Thyroid gland (tissue), 4 donors: ENCODE measurements at places on chromosomes 7 and 10. TPM values are rescaled to one million over a fixed set of nuclear protein-coding genes. Genes with fewer than 3 reads are reported as not detected.

- no peak overlapping the region for H3K4me3 ChIP-seq
- no peaks in the 10 kb centered on the region for H3K36me3 ChIP-seq
- H3K27ac ChIP-seq = no peak overlapping the region
- H3K27me3 ChIP-seq = no peaks in the 10 kb centered on the region
- no peak for DNase-seq
- H3K4me1 ChIP-seq = no peaks in the 10 kb centered on the region
Observed at GRCh38 chr7:17493446-17493845, 195.0 kb downstream of the AHR start.

DNA sequence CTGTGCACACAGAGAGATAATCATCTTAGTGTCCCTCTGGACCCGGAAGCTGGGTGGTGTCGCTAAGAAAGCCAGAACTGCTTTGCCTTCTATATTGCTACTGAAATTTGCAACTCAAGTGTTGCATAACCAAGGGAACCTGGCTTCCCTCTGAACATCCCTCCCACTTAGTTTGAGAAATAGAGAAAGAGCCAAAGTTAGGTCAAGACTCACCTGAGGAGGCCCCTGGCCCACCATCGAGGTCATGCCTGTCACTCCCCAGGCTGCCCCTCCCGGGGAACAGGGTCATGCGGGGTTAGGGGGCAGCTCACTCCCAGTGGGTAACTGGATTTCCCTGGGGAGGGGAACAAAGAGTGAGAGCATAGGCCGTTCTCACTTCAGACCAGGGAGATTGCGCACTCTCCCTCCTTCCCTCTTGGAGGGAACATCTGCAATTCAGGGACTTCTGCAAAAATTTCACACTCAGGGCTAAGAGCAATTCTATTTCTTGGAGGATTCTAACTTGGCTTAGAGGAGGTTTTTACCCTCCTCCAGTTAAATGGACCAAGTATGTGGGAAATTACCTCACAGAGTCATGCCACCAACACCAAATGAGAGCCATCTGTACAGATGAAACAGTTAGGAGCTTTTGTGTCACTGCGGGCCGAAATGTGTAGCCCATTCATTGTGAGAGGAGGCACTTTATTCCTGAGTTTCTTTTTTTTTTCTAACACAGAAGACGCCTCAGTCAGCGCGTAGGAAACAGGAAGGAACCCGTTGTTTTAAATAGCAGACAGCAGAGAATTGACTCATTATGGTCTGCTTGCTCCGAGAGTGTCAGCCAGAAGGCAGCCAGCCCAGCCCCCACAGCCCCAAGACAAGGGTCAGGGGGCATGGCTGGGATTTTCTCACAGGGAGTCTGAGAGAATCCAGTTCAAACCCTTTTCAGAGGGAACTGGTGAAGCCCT, 221.3 kb downstream of the ARHGAP12 start:
- no peaks in the 10 kb centered on the region for H3K36me3 ChIP-seq
- H3K4me3 ChIP-seq = no peak overlapping the region
- DNase-seq = peak; percentile 19
- H3K27me3 ChIP-seq = no peaks in the 10 kb centered on the region

MKI67 gene
- total RNA-seq = 1.1 TPM

MRLN gene
- total RNA-seq = not detected

THSD7A gene
- 5.7 TPM for total RNA-seq

COL1A2 gene
- total RNA-seq = 71.2 TPM

- H3K4me3 ChIP-seq = no peak overlapping the region
- no peaks in the 10 kb centered on the region for H3K36me3 ChIP-seq
- no peak for DNase-seq
- no peaks in the 10 kb centered on the region for H3K4me1 ChIP-seq
- H3K27ac ChIP-seq = no peak overlapping the region
Observed at GRCh38 chr10:79367426-79368189, 20.3 kb downstream of the PPIF start.

SMNDC1 gene
- total RNA-seq = 12.3 TPM

DNA sequence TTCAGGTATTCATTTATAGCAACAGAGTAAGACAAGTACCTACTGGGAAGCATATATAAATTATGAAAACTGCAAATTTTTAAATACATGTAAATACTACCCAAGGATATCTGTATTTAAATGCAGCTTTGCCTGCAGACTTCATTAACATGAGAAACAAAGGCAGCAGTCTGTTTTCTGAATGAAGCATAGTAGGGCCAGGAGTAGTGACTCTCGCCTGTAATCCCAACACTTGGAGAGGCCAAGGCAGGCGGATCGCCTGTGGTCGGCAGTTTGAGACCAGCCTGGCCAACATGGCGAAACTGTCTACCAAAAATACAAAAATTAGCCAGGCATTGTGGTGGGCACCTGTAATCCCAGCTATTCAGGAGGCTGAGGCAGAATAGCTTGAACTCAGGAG, 42.5 kb upstream of the PHF14 start:
- H3K36me3 ChIP-seq = peaks cover 16% of the 10 kb centered on the region
- no peaks in the 10 kb centered on the region for H3K27me3 ChIP-seq
- DNase-seq = no peak
- no peaks in the 10 kb centered on the region for H3K4me1 ChIP-seq

SPDYE11 gene
- total RNA-seq = not detected

DNA sequence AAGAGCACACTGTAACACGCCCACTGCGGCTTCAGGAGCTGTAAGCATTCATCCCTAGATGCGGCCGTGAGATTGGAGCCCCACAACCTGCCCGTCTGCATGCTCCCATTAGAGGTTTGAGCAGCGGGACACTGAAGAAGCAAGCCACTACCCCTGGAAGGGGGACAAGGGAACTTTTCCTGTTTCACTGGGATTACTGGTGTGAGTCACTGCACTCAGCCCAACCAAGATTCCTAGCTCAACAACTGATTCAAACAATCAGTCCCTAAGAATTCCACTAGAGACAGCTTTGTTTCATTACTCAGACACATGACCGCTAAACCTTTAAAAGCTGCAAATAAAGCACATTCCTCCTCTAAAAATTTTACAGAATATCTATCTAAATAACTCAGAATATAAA, 69.8 kb downstream of the ORC5 start:
- H3K36me3 ChIP-seq = no peaks in the 10 kb centered on the region
- peak overlapping the region; percentile 89 for H3K27ac ChIP-seq
- H3K4me3 ChIP-seq = no peak overlapping the region
- no peaks in the 10 kb centered on the region for H3K27me3 ChIP-seq
- DNase-seq = peak; percentile 63

CTBP2 gene
- 92.4 TPM for total RNA-seq

DNA sequence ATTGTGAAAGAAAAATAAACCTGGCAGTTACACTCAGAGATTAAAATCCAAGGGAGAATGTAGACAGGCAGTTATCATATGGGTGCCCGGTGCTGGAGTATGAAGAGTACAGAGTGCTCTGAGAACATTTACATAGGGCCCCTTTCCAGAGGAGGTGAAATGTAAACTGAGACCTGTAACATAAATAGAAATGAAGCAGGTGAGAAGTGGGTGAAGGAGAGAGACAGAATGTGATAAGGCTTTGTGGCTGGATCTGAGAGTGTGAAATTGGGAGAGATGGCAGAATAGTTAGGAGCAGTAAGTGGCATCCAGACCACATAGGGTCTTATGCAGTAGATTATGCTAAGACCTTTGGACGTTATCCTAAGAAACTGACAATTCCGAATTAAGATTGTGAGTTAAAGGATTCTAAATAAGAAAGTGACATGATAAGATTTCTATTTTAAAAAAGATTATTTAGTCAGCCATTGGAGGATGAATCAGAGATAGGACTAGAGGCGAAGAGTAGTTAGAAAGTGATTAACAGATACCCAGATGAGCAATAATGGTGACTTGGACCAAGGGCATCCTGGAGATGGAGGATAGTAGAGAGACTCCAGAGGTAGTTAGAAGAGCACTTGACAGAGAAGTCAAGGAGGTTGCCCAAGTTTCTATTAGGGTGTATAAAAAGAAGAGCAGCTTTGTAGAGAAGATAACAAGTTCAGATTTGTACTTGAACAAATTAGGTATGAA, 36.7 kb downstream of the DNAH11 start:
- no peaks in the 10 kb centered on the region for H3K36me3 ChIP-seq
- H3K27ac ChIP-seq = no peak overlapping the region
- no peaks in the 10 kb centered on the region for H3K4me1 ChIP-seq
- no peak for DNase-seq

DNA sequence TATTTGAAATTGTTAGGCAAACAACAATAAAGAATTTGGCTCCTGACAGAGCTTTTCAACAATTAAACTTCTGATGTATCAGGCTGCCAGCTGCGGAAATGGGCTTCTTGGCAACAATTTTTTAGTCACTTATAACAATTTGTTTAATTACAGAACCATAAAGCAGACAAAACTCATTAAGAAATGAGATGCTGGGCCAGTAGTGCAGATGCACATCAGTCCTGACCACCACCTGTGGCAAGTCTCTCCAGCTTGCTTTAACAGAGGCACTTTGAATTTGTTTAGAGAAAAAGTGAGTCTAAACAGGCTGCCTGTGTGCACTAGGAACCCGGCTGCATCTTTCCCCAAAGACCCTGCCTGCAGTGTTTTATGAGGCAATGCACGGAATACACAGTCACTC, 1124.4 kb downstream of the NXPH1 start:
- no peaks in the 10 kb centered on the region for H3K27me3 ChIP-seq
- DNase-seq = no peak
- no peaks in the 10 kb centered on the region for H3K36me3 ChIP-seq
- H3K4me3 ChIP-seq = no peak overlapping the region
- no peak overlapping the region for H3K27ac ChIP-seq
